ENCODE measurements at places on chromosomes 12 and 14. TPM values are rescaled to one million over a fixed set of nuclear protein-coding genes. Genes with fewer than 3 reads are reported as not detected.

The NRIP2 gene
- total RNA-seq: not detected

The SIX1 gene
- not detected for total RNA-seq

The CCDC197 gene
- total RNA-seq: not detected

The KCNK13 gene
- not detected for total RNA-seq

The SDR9C7 gene
- not detected for total RNA-seq

The ERC1 gene
- 17.4 TPM for total RNA-seq

The FGD4 gene
- total RNA-seq: 0.17 TPM

The CISTR gene
- total RNA-seq: not detected

The MUCL1 gene
- total RNA-seq: not detected

The REM2 gene
- total RNA-seq: 0.69 TPM

The NFYB gene
- 23.3 TPM for total RNA-seq

The MPHOSPH9 gene
- 111 TPM for total RNA-seq

The BEST3 gene
- not detected for total RNA-seq

The KRT7 gene
- 1.9 TPM for total RNA-seq
